NCI-H2029 treated with DMSO at 0.1 percent for 48 hours (cell line): ENCODE measurements at places on chromosomes 11 and 22.

GRCh38 chr11:121452609-121453150, at the start of gene SORL1-AS1:
SORL1-AS1 (minus strand) TSS chr11:121452967.
- peak; percentile 48 for DNase-seq

- DNase-seq = no peak
These were observed 12.8 kb upstream of the NNMT start for GRCh38 chr11:114283422-114283821.

DNA sequence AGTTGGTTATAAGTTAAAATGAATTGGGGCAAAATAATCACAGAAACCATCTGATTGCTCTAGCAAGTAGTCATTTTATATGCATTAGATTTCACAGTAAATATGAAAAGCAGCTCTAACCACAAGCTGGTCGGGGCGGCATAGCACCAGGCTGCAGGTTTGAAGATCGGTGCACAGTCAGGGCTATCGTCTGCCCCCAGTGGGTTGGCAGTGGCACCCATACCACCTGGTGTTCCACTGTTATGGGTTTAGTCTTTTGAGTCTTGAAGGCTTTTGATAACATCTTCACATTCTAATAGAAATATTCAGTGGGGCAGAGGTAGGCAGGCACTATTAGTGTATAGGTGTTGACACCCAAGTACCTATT, 62.1 kb downstream of the GRK3 start:
- no peak for DNase-seq

DNA sequence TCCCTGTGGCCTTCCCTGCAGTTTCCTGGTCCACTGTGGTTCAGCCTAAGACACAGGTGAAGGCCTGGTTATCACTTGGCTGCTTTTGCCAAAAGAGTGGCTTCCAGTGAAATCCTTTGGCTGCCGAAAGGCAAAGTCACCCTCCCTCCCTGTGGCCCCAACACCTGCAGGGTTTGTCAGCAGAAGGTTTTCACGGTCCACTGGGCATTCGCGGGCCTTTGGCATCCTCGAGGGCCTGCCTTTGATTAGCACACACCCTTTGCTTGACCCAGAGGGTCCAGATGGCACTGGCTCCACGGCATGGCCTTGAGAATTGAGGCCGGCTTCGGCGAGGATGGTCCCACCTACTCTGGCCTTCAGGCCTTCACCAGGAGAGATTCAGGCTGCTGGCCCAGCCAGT, 35.3 kb downstream of the RTN4R start:
- DNase-seq = no peak

DNA sequence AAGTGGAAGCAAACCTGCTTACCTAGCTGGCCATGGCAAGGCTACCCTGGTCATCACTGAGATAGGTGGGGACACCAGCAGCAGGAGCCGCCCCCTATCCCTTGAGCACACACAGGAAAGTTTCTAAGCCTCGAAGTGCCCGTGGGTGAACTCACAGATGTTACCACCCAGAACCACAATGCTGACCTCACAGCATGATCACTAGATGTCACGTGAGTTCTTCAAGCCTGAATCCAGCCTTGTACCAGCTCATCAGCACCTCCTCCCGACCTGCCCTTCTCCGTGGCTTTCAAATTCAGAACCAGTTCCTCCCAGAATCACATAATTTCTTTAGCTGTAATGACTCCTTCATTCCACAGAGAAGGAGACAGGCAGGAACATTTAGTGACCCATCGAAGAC, 24.7 kb upstream of the TIMP3 start:
- DNase-seq = no peak

DNA sequence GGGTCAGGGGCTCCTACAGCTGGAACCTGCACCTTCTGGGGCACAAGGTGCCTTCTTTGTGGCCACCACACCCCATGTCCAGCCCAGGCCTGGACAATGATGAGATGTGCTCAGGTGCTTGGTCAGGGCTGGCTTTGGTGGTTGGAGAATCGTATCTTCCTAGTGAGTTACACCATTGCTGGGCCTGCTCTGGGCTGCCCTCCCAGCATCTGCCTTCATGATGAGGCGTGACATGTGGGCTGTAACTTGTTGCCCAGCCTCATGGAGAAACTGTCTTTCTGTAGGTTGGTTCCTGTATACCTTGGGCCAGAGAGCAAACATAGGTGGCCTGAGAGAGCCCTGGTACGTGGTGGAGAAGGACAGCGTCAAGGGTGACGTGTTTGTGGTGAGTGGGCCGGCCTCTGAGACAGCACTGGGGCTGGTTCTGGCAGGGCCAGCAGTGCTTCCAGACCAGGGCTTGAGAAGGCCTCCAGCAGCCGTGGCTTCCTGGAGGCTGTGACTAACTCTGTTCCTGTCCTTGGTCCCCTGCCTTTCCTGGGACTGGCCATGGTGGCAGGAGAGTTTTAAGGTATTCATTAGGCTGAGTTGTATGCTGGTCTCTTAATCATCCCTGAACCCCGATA, 18.1 kb downstream of the TRMU start:
- DNase-seq = no peak
